ENCODE measurements at places on chromosomes 3 and 15.

DNA sequence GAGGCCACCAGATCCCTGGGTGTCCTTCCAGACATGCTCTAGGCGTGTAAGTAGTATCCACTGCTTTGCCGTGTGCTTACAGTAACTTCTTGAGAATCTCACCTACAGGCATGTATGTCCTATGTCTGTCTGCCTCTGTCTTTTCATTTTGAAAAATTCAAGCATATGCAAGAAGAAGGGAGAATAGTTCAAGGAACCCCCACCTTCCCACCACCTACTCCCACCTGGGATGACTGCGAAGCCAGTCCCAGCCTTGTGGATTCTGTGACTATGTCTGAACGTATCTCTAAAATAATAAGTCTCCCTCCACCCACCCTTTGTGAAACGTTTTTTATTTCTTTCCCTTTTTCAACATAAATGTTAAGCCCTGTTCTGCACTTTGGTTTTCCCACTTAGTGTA, 15.0 kb downstream of the CHST13 start:
- DNase-seq, result no peak

DNA sequence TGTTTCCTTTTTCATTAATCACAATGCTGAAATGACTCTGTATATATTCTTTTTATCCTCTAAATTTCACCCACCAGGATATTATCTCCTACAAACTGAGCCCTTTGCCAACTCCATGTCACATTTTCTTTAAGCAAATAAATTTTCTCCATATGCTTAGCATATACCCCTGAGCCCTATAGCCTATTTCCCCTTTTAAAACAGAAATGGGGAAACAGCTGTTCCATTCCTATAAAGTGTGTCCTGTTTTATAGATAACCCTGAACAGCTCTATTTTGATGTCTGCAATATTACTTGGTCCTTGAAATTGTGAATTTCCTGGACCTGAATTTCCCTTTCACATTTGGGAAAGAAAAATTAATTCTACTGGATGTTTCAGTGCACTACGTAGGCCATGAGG, 15.6 kb upstream of the FILIP1L start:
- no peak for DNase-seq

GRCh38 chr15:69824075-69824876, 273.4 kb downstream of the TLE3 start:
- DNase-seq, result no peak

GRCh38 chr3:160134454-160134853, 90.8 kb upstream of the C3orf80 start:
- DNase-seq, result no peak

GRCh38 chr15:69725275-69725674, 272.7 kb downstream of the RPLP1 start:
- no peak for DNase-seq

- no peak for DNase-seq
Observed at GRCh38 chr3:141950572-141951493, 74.4 kb downstream of the ATP1B3 start.

- no peak for DNase-seq
Observed at GRCh38 chr15:85623315-85624049, 171.2 kb downstream of the KLHL25 start.

All from activated CD4-positive, alpha-beta T cell treated with anti-CD3 and anti-CD28 coated beads for 24 hours (primary cell).